A673 (cell line): ENCODE measurements at places on chromosomes 12 and 14. TPM values are rescaled to one million over a fixed set of nuclear protein-coding genes. Genes with fewer than 3 reads are reported as not detected.

- peak; percentile 26 for DNase-seq
Observed at GRCh38 chr12:28966046-28966780, 182.9 kb upstream of the FAR2 start.

DNA sequence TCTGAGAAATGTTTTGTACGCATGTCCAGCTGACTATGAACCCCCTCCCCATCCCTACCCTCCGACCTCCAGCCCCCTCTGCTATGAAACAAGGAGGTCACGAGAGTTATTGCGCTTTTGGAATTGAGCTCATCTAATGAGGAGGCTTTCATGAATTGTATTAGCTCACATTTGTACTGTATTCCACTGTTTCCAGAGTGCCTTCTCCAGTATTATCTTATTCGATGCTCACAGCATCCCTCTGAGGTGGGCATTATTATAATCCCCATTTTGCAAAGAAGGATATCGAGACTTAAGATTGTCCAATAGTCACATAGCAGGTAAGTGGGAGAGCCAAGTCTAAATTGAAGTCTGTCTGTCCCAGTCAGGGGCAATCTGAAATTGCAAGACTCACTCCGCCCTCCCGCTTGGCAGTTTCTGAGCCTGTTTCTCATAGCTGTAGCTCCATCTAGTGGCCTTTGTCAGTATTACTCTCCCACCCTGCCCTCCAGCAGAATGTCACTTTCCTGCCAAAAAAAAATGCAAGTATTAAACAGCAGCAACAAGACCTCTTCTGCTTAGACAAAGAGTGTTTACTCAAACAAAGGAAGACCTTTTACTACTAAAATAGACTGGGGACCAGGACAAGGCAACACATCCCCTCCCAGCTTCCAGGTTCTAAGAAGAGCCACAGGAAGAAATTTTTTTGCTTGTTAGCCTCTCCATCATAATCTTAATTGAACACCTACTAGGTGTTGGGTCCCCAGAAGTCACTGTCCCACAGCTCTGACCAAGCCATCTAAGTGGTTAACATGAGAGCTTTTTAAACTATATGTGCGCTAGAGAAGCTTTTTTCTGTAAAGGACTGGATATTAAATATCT, 48.6 kb upstream of the TMEM233 start:
- DNase-seq, result peak; percentile 82

- peak; percentile 40 for DNase-seq
Observed at GRCh38 chr14:105343194-105343593, 28.6 kb downstream of the PACS2 start.

The CSRP2 gene
- total RNA-seq, result 46.6 and 59.6 TPM in 2 replicates

The PIWIL1 gene
- total RNA-seq, result not detected in 2 replicates

The SCN8A gene
- 5.4 and 5.5 TPM in 2 replicates for total RNA-seq

The NANOG gene
- total RNA-seq, result not detected in 2 replicates

The ZFHX2 gene
- 4.8 and 5.8 TPM in 2 replicates for total RNA-seq

The RNASE4 gene
- total RNA-seq, result 0.75 and 1.8 TPM in 2 replicates
